ENCODE measurements at places on chromosomes 3 and 15. TPM values are rescaled to one million over a fixed set of nuclear protein-coding genes. Genes with fewer than 3 reads are reported as not detected.

Gene SEMA3F
- 65.6 TPM for total RNA-seq

DNA sequence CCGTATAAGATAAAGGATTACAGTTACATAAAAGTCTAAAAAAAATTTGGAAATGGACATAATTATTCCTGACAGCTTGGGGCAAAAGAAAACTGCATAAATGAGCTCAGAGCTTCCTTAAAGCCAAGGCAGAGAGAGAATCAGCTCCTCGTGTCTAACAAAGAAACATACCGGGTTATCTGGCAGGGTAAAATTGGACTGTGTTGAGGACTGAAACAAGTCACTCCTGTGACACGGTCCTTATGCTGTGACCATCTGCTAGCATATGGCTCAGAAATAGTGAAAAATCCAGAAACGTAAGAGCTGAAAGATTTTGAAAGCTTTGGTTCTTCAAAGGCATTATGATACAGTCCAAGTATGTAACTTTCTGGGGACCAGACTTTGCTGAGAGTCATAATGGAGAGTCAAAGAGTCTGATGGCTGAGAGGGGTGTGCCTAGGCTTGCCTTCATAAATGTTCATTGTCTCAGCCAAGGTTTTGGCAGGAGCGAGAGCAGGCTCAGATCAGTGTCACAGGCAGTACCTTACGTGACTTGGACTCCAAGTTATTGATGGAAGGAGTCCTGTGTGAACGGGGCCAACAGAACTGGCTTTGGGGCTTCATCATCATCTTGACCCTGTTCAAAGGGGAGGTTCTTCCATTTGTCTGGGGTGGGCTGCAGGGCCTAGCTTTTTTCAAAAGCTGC is 12.5 kb downstream of the MAP6D1 start:
- DNase-seq: no peak

Gene ATG7
- total RNA-seq: 49.9 TPM

DNA sequence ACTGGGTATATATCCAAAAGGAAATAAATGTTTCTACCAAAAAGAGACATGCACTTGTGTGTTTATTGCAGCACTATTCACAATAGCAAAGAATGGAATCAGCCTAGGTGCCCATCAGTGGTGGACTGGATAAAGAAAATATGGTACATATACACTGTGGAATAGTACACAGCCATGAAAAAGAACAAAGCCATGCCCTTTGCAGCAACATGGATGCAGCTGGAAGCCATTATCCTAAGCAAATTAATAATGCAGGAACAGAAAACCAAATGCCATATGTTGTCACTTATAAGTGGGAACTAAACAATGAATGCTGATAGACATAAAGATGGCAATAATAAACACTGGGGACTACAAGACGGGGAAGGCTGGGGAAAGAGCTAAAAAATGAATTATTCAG is 102.9 kb downstream of the RPL39L start:
- no peak for DNase-seq

- no peak for DNase-seq
These were observed 575 bp downstream of the LEO1 start for GRCh38 chr15:51971032-51971374.

DNA sequence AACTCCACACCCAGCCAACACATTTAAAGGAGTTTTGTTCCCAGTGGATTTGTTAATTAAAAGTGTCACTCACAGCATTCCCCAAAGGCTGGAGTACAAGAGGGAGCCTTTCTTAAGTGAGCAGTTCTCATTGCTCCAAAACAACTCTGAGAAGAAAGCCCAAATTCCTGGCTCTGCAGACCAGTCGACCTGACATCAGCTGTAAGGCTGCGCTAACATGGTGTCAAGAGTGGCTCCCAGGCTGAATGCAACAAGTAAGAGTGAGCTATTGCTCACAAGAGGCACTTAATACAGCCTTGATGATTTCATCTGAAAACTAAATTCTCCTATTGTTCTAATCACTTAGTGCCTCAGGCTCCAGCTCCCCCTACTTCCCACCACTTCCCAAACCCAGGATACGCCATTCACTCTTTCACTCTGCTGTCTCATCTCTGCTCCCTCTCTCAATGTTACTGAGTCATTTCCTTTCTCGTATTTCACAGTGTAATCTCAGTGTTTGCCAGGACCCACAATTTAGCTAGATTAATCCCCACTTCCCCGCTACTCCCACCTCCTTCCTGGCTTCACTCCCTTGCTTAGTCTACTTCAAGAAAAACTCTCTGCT is 81.8 kb downstream of the WWTR1 start:
- no peak for DNase-seq

GRCh38 chr15:69615736-69616135 is 163.1 kb downstream of the RPLP1 start:
- DNase-seq: no peak

DNA sequence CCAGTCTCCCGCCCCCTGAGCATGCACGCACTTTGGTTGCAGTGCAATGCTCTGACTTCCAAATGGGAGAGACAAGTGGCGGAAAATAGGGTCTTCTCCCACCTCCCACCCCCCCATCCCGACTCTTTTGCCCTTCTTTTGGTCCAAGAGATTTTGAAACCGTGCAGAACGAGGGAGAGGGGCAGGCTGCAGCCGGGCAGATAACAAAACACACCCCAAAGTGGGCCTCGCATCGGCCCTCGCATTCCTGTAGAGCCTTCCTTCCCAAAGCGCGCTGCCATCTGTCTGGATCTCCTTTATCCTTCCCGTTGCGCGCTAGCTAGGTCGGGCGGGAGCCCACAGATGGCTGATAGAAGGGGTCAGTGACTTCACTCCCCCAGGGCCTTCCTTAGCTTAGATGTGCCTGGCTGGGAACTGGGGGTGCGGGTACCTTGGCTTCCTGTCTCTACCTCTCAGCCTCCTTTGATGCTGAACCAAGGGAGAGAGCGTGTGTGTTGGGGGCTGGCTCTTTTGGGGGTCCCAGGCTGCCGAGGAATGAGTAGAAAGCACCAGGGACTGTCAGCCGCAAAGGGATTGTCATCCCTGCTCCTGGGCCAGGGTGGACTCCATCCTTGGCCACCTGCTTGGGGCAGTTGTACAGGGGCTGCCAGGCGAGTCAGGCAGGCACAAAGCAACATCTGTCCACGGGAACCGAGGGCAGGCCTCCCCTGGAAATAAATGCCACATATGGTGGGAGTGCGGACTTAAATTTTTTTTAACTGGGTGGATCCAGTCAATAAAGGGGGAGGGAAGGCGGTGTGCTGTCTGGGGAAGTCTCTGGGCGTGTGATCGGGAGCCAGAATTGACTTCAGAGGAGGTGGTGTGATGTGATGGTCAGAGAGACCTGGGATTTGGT is 1.8 kb downstream of the SMAD3 start:
- no peak for DNase-seq

Gene REC114
- not detected for total RNA-seq

DNA sequence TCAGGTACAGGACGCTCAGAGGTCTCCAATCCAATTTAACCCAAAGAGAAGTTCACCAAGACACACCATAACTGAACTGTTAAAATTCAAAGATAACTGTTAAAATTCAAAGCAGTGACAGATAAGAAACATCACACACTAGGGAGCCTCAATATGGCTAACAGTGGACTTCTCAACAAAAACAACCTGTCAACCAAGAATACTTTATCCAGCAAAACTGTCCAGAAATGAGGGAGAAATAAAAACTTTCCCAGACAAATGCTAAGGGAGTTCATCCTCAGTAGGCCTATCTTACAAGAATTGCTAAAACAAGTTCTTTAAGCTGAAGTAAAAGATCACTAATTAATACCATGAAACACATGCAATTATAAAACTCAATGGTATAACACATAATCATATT is 36.3 kb upstream of the MYLK start:
- no peak for DNase-seq
